Left kidney (tissue), 8 donors: ENCODE measurements at places on chromosomes 1 and 21. TPM values are rescaled to one million over a fixed set of nuclear protein-coding genes. Genes with fewer than 3 reads are reported as not detected.

Gene OR2W3
- 0.25 TPM for polyA plus RNA-seq

Gene CD5L
- polyA plus RNA-seq, result not detected

DNA sequence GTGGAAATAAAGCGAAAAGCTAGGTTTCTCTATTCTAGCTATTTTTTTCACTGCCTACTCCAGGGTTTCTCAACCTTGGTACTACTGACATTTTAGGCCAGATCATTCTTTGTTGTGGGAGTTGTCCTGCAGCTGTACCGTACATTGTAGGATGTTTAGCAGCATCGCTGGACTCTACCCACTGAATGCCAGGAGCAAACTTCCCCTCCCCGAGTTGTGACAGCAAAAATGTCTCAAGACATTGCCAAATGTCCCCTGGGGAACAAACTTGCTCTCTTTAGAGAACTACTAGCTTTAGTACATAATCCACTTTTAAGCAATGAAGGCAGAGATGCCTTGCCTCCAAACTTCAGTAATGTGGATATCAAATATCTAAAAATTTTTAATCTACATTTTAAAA is 122.8 kb downstream of the PLPPR5 start:
- DNase-seq, result no peak

DNA sequence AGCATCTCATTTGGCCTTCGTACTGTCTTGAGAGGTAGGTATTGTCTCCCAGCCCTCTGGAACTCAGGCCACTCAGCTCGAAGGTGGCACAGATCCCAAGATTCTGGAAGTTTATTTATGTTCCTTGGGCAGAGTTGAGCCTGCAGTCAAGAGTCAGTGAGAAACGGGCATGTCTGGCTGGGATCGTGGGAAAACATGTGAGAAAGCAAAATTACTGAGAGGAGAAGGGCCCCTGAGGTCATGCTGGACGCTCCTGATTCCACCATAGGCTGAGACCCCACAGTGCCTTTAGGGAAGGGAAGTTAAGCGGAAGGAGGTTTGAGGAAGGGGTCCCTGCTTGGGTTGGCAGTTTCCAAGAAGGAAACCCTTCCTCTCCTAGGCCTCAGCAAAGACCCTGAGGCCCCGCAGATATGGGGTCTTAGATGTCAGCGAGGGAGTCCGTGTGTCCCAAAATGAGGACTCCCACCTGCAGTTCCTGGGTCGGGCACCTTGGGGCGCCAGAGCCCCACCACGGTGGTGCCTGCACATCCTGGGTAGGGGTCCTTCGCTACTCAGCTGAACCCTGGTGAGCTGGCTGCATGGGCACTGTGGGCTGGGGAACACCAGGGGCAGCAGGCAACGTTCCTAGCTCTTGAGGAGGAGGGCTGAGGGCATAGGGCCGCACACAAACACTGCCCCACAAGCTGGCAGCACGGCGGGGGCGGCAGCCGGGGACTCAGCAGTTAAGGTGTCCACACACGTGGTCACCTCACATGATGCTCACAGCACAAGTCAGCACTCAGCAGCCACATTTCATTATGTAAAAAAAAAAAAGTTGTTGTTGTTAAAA is 12.3 kb upstream of the SEMA4A start:
- DNase-seq, result peak; percentile 43

GRCh38 chr1:27409669-27410068 is 17.2 kb downstream of the GPR3 start:
- no peak for DNase-seq
